Nucleus accumbens (tissue), 56 donors: ENCODE measurements at places on chromosomes 7 and 10.
A peak's percentile ranks its signal among the peaks of the same experiment; 100 is the strongest.

- no peak for DNase-seq
These were observed 94.2 kb downstream of the MYL10 start for GRCh38 chr7:101534873-101535272.

DNA sequence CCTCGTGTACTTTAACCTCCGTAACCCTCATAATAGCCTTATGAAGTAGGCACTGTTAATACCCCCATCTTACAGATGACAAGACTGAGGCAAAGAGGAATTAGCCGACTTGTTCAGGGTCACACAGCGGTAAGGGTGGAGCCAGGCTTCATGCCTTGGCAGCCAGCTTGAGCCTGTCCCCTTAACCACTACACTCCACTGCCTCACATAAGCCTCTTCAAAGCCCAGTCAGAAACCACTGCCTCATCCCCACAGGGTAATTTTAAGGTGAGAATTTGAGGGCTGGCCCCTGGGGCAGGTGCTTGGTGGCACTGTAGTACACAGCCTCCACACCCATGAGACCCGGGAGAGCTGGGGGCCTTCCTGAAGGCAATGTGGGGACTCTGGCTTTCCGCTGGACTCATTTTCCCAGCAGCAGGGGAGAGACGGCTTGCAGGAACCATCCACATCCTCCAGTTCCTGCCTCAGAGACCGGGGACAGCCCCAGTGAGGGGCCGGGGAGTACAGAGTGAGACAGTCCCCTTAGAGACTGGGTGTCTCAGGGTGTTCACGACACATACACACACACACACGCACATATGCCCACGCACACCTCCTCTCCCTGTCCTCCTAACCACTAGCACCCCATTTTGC lies 7.6 kb upstream of the C10orf105 start:
- DNase-seq = no peak

DNA sequence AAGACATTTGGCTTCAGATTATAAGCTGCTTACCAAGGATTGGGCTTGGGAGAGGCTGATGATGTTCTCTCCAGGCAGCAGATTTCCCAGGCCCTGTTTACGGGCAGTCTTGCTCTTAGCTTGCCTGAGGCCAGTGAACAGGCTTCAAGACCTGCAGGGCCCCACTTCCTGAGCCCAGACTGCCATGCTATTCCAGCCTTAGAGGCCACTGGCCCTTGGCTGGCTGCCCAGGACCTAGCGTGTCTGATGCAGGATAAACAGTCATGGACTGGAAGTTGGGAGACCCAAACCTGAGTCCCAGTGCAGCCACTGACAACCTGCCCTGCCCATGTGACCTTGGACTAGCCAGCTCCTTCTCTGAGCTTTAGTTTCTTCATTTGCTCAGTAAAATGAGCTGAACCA lies 2.9 kb downstream of the PRXL2A start:
- no peak for DNase-seq

DNA sequence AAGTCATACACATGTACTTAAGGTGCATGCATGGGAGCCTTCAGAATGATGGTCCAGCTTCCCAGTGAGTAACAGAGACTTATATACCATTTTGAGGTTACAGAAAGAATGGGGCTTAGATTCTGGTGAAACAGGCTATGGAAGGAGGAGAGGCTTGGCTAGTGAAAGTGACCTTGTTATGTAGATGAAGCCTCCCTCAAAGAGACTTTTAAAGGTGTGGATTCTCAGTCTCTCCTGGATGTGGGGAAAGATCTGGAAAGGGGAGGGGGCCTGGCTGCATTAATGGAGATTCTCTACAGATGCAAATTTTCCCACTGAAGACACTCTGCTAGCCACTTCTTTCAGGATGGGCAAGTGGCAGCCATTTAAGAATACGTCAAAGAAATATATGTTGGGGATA lies 5.5 kb downstream of the RASSF4 start:
- no peak for DNase-seq

DNA sequence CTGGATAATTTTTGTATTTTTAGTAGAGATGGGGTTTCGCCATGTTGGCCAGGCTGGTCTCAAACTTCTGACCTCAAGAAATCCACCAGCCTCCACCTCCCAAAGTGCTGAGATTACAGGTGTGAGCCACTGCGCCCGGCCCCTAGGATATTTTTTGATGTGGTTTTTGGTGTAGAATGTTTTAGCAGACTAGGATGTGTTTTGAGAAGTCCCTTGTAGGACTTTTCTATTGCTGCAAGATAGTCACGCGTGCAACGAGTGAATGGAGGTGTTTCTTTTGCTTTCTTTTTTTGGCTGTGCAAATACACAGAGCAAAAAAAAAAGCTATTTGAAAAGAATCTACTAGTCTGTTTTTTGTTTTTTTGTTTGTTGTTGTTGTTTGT lies 29.8 kb upstream of the KLF6 start:
- no peak for DNase-seq

- DNase-seq = no peak
These were observed 1.5 kb upstream of the H2AZ2 start for GRCh38 chr7:44849259-44849884.

- no peak for DNase-seq
These were observed 71.8 kb downstream of the PFKFB3 start for GRCh38 chr10:6274484-6274883.

DNA sequence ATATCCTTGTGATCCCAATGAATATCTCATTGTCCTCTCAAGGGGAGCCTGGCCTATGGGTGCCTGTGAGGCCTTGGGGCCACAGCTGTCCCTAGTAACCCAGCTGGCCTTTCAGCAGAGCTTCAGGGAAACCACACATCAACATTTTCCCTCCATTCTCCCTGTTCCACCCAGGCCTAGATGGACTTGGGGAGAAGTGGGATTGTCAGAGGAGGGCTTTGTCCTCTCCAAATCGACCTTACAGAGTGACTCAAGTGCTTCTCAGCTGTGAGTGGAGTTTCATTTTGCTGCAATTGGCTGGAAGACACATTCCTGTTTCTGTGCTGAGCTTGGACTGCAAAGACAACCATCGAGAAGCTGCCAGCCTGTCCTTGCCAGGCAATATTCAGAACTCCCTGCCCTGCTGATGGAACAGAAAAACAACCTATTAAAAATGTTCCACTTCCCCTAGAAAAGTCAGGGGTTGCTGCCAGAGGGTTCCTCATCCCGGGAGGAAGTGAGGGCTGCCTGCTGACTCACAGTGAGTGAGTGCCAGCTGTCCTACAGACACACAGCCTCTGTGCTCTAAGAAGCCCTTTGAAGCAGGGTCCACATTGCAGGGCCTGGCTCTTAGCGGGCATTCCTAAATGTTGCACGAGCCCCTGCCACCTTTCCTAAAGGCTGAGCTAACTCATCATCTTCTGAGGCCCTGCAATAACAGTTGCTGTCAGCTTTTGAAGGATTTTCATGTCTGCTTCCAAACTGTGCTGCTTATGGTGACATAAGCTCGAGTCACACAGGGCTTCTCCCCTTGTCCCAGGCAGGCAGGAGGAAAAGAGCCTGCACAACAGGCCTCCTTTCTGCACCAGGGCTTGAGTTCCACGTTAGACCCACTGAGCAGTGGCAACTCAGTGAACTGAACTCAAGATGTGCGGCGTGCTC lies 20.5 kb downstream of the STRA8 start:
- peak; percentile 62 for DNase-seq

DNA sequence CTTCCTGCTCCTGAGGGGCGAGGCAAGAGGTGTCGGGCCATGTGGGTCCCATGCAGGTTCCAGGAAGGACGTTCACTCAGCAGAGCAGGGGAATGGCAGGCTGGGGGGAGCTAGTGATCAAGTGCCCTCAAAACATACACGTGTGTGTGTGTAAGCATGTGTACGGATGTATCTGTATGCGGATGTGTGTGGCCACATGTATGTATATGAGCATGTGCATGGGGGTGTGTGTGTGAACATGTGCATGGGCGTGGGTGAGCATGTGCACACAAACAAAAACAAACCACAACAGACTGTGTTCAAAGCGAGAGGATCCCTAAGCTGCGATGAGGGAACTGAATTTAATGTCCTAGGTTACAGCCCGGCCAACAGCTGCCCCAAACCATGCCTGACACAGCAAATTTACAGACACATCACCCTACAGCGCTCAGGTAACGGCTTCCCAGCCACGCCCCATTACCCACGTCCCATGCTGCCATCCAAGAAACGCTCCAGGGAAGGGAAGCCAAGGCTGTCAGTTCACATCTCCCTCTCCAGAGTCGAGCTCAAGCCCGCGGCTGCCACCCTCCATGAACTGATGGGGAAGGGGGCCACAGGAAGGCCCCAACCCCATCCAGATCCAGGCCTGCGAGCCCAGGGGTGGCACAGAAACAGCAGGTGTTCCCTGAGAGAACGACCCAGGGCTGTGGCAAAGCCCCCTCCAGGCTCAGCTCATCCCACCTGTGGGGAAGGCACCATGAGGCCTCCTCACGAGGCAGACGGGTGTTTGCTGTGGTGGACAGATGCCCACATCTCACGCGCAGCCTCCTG lies 56.6 kb downstream of the PTPRN2 start:
- DNase-seq = no peak

DNA sequence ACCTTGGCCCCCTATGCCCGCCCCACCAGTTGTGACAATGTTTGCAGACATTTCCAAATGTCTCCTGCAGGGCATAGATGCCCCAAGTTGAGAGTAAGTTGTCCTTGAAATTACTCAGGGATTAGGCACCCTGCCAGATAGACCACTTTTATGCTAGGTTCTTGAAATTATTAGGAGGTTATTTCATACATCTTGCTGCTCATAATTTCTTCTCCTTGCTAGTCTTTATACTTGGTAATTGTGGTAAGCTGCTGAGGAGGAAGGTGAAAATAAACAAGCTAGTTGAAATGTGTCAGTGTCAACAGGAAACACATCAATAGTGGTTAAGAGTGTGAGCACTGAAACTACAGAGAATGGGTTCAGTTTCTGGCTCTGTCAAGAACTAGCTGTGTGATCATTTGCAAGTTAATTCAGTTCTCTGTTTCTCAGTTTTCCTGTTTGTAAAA lies 63.7 kb upstream of the AOAH start:
- no peak for DNase-seq

GRCh38 chr7:12770227-12770975 lies 83.0 kb downstream of the ARL4A start:
- DNase-seq = no peak

DNA sequence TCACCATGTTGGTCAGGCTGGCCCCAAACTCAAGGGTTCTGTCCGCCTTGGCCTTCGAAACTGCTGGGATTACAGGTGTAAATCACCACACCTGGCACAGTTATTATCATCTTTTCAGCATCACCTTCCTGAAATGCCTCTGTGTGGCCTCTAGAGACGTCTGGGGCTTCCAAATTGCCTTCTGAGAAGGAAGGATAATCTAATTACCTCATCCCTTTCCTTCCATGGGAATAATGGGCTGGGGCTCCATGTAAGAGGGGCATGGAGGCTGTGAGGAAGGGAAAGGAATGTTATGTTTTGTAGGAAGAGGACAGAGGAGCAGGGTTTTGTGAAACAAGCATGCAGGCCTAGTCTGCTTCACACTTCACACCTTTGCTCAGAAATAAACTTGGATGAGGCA lies 22.2 kb upstream of the PODXL start:
- no peak for DNase-seq

DNA sequence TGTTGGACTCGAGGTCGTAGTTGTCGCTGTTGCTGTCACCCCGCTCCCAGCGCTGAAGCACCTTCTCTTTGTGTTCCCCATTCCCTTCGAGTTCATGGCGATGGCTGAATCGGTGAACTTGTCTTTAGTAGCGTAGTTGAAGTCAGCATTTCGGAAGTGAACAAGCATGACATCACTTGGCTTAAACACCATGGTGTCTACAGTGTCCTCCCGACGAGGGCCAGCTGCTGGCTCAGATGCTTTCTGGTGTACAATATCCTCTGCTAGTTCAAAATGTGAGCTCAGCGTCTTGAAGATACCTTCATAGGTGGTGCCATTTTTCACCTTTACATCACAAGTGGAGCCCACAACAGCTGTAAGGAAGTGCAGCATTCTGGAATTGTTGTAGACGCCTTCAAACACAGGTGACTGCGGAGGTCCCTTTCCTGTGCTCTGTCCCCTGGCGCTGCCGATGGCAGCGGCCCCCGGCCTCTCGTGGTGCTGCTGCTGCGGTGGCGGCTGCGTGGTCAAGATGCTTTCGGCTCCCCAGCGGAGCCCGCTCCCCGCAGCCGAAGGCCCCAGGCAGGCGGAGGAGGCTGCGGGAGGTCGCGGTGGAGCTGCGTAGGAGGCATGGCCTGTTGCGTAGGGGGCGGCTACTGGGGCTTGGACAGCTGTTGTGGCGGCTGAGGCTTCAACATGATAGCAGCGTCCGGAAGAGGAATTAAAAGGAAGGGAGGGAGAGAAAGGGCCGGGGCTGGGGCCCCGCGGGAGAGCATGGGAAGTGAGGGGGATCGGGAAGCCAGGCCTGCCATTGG lies 59.3 kb downstream of the ANKMY2 start:
- no peak for DNase-seq

DNA sequence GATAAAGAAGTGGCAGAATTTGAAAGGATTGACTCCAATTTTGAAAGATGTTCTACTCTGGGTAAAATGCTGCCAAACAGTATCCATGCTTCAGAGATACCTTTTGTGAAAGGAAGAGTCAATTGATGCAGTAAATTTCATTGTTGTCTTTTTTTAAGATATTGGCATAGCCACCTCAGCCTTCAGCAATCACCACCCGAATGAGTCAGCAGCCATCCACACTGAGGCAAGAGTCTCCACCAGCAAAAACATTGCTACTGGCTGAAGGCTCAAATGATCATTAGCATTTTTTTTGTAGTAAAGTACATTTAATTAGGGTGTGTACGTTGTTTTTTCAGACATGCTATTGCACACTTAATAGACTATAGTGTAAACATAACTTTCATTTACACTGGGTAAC lies 31.7 kb upstream of the CYP26C1 start:
- no peak for DNase-seq

DNA sequence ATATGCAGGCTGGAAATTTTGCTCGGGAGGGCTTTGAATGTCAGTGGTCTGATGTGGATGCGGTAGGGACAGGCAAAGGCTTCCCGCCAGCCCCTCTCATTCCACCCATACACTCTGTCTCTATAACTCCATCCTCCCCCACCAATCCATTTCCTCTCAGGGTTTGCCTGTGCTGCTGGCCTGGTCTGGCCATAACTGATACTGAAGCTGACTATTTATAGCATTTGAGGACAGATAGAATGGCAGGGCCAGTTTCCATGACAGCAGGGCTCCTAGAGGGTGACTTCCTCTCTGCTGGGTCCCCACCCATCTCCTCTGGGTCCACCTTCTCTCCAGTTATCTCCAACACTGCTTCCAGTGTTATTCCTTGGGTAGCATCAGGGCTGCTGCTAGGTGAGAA lies 6.6 kb upstream of the PDLIM1 start:
- no peak for DNase-seq

- no peak for DNase-seq
These were observed 161.7 kb downstream of the HTR7 start for GRCh38 chr10:90695915-90696676.

- DNase-seq = no peak
These were observed 36.0 kb downstream of the RHOBTB1 start for GRCh38 chr10:60908031-60908430.

- DNase-seq = no peak
These were observed 70.3 kb downstream of the UNCX start for GRCh38 chr7:1302936-1303335.

- DNase-seq = no peak
These were observed 26.8 kb downstream of the CYP2W1 start for GRCh38 chr7:1009747-1010146.

- DNase-seq = no peak
These were observed 67.1 kb downstream of the HK1 start for GRCh38 chr10:69345402-69345801.
